ENCODE measurements at places on chromosomes 11 and 22. TPM values are rescaled to one million over a fixed set of nuclear protein-coding genes. Genes with fewer than 3 reads are reported as not detected.
A peak's percentile ranks its signal among the peaks of the same experiment; 100 is the strongest.

MFRP gene
- total RNA-seq = not detected

TRPT1 gene
- total RNA-seq = 53.1 TPM

EHF gene
- 259 TPM for total RNA-seq

MYEOV gene
- 2.8 TPM for total RNA-seq

OR51L1 gene
- total RNA-seq = not detected

GRCh38 chr11:34242037-34242625 lies 115.7 kb downstream of the ABTB2 start:
- no peak for DNase-seq

DNA sequence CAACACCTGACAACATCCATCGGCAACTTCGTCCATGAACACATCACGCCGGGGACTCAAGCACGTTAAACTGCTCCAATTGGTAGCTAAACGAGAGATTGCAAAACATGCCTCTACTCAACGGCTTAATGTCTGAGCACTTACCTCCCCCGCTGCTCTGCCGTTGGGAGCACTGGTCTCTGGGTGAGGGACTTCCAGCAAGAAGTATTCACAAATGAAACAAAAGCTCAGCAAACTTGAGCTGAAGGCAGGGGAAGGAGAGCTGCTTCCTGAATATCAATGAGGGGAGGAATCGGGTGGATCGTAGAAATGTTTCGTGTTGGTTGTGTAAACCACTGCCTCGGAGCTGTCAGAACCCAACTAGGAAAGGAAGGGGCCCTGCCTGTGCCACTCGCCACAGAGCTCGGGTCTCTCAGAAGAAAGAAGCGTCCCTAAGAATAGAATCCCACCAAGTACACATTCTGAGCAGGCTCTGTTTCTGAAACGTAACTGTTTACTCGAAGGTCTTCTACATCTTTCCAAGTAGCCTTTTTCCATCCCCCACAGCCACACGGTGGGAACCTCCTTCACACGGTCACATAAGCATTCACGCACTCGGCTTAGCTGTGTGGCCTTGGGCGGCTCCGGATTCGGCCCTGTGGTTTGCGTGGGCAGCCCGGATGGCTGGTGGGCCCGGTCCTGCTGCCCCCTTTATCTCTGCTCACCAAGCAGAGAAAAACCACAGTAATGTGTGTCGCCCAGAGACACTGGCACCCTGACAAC lies at the start of gene MLC1:
MLC1 (minus strand) TSS at position 216 of the 762 bp plus-strand sequence. CDS start 524 bp downstream, outside the sequence.
- no peak for DNase-seq

DNA sequence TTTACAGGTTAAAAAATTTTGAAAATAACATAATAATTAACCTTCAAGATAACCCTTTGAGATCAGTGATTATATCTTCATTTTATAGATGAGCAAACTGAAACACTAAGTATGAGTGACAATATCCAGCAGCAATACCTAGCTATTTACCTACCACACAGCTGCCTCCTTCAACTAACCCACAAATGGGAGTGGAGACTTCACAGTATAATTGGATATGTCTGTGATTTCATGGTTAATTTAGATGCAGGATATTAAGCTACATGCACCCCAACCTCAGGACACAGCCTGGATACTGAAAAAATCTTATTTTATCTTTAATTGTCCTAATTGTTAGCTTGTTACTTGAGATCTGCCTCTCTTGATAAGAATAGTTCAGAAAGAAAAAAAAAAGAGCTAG lies 297.2 kb upstream of the ANO5 start:
- DNase-seq = no peak

- no peak for DNase-seq
These were observed 12.8 kb downstream of the PNPLA5 start for GRCh38 chr22:43878831-43879550.

- no peak for DNase-seq
These were observed 27.0 kb downstream of the MFNG start for GRCh38 chr22:37459206-37459605.

- no peak for DNase-seq
These were observed 108.4 kb downstream of the BLID start for GRCh38 chr11:122007601-122008071.

DNA sequence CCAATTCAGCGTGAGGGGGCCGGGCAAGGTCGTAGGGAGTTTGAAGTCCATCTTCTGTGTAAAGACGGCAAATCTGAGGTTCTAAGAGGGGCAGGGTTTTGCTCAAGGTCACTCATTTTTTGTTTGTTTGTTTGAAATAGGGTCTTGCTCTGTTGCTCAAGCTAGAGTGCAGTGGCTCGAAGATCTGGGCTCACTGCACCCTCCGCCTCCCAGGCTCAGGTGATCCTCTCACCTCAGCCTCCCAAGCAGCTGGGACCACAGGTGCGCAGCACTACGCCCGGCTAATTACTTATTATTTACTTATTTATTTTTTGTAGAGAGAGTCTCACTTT lies 355 bp upstream of the AP1B1 start:
- DNase-seq = no peak

- peak; percentile 55 for DNase-seq
These were observed 46.4 kb upstream of the FTH1 start for GRCh38 chr11:62013537-62014476.

DNA sequence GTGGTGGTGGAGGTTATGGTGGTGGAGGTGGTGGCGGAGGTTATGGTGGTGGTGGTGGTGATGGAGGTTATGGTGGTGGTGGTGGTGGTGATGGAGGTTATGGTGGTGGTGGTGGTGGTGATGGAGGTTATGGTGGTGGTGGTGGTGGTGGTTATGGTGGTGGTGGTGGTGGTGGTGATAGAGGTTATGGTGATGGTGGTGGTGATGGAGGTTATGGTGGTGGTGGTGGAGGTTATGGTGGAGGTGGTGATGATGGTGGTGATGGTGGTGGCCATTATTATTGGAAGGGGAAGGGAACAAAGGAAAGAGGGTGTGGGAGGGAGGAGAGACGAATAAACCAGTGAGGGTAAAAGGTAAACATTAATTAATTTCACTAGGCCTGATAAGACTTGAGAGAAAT lies 53.5 kb upstream of the TCF20 start:
- no peak for DNase-seq

All from mucosa of descending colon (tissue), 3 donors.